ENCODE measurements at places on chromosomes 3 and 15.

DNA sequence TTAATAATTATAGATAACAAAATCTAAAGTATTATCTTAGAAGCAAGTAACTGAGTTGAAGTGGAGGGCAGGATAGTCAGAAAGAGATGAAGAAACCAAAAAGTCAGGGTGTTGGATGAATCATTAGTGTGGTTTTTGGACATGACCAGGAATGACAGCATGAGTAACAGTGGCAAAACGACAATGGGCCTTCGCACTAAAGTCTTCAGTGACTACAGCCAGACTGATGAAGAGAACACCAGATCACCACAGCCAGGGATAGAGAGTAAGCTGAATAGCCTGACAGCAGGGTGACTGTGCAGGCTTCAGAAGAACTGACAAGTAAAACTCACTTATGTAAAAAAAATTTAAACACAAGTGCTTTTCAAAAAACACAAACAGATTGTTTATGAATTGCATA is 96.0 kb upstream of the MELTF start:
- DNase-seq: peak; percentile 69

- DNase-seq: peak; percentile 81
These were observed 21.8 kb downstream of the CDCP1 start for GRCh38 chr3:45124352-45124751.

GRCh38 chr15:99441871-99442251 is 123.9 kb upstream of the MEF2A start:
- no peak for DNase-seq

DNA sequence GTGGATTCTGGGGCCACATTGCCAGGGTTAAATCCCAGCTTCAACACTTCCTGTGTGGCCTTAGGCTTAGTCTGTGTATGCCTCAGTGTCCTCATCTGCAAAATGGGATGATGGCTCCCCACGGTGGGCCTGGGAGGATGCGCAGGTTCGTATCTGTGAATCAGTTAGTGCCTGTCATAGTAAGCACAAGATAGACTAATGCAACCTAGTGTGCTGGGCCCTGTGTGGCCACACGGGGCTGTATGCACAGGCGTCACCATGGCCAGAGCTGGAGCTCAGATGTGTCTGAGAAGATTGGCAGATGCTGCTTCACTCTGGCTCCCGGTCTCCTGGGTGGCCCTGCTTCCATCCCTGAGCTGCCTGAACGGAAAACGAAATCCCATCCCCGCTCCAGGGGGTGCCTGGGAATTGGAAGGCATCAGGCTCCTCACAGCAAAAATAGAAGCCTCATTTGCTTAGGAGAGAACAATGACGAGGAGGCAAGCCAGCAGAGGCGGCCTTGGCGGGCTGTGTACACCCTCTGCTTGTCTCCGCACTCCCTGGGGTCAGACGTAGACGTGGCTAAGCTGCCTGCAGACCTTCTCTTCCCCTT is 103.6 kb downstream of the APBA2 start:
- DNase-seq: peak; percentile 28

DNA sequence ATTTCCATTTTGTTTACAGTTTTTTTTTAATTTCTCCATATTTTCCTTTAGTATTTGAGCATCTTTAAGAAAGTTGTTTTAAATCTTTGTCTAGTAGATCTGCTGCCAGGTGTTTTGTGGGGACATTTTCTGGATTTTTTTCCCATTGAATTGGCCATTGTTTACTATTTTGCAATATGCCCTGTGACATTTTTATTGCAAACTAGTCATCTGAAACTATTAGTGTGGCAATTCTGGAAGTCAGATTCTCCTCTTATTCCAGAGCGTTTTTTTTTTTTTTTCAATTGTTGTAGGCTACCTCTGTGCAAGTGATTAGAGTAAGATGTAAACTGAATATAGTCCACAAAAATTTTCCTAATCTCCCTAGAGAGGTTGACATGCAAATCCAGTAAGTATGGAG is 334.2 kb downstream of the PYDC2 start:
- no peak for DNase-seq

- DNase-seq: no peak
These were observed 210.1 kb downstream of the MECOM start for GRCh38 chr3:169453256-169454059.

DNA sequence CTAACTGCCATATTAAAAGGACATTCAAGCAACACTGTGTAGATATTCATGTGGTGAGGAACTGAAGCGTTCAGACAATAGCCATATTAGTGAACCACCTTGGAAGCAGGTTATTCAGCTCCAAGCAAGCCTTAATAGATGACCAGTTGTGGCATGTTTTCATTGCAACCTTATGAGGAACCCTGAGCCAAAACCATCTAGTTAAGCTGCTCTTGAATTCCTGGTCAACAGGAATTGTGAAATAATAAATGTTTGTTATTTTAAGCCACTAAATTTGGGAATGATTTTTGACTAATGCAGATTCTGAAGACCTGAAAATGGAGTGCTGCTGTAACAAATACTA is 73.0 kb downstream of the SPRED1 start:
- DNase-seq: no peak

DNA sequence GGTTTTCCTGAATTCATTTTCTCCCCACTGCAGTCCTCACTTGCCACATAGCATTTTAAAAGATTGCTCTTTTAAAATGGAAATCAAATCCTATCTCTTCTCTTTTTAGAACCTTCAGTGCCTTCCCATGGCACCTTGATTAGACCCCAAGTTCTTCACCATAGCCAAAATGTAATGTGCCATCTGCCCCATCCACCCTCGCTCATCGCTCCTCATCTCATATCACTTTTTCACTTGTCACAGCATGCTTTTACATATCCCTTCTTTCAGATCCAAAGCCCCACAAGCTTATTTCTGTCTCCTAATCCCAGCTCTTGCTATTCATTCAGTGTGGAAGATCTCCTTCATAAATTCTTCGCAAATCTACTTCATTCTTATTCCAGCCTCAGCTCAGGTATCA is 161.7 kb downstream of the CD47 start:
- no peak for DNase-seq

DNA sequence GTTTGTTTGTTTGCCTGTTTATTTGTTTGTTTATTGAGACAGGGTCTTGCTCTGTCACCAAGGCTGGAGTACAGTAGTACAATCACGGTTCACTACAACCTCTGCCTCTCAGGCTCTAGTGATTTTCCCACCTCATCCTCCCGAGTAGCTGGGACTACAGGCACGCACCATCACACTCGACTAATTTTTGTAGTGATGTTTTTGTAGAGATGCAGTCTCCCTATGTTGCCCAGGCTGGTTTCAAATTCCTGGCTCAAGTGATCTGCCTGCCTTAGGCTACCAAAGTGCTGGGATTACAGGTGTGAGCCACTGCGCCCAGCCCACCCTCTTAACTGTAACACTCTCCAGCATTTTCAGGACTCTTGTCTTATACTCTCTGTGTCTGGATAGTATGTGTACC is 26.7 kb downstream of the PLD1 start:
- DNase-seq: no peak

GRCh38 chr3:35502699-35503098 is 136.6 kb upstream of the ARPP21 start:
- DNase-seq: no peak
